PC-3 (cell line): ENCODE measurements at places on chromosomes 2 and 18.

DNA sequence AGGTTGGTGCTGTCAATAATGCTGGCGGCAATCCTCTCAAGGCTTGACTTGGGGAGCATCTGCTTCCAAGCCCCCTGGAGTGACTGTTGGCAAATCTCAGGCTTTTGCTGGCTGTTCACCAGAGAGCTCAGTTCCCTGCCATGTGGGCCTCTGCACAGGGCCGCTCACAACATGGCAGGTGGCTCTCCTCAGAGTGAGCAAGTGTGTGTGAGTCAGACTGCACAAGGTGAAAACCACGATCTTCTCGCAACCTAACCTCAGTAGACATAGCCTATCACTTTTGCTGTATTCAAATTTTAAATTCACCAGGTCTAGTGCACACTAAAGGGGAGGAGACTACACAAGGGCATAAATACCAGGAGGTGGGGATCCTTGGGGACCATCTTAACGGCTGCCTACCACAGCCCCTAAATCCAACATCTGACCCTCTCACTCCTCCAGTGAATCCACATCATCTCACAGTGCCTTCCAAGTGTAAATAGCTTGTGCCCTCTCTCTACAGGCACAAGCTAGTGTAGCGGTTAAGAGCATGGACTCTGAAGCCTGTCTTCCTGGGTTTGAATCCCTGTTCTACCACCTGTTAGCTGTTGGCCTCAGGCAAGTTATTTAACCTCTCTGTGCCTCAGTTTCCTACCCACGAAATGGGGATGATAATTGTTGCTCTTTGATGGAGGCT, 187.7 kb upstream of the CXCR4 start:
- DNase-seq, result no peak

DNA sequence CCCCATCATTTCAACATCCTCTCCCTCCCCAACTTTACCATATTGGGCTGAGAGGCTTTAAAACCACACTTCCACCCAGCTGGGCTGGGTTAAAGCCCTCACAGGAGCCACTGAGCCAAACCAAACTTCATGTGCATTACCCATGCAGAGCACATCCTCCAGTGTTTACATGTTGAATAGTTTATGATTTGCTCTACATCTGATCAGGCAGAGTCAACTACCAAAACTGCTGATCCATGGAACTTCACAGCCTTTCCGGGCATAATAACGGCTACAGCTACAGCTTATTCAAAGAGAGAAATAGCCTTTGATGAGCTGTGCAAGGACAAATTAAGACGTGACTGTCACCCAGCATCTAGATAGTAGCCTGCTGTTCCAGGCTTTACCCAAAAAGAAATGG, 39.0 kb downstream of the MAIP1 start:
- no peak for DNase-seq

GRCh38 chr2:73914667-73915066, 12.0 kb upstream of the DGUOK start:
- DNase-seq, result no peak

DNA sequence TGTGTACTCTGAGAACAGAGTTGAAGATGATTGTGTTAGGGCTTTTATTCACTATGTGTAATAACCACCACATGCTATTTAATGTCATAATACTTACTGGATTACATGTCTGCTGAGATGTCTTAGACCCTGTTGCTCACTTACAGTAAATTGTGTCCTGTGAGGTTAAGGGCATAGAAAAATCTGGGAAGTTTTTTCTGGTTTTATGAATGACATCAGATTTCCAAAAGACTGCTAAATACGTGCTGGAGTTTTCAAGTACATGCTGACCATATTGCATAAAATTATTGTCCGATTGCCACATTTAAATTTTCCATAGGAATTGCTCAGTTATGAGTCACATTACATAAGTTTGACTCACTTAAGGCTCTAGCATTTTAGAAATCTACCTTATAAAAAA, 96.7 kb upstream of the COL5A2 start:
- DNase-seq, result peak; percentile 94

GRCh38 chr18:71079606-71080005, 790.8 kb downstream of the SOCS6 start:
- no peak for DNase-seq

- DNase-seq, result peak; percentile 14
These were observed 197.5 kb upstream of the CHAC2 start for GRCh38 chr2:53569957-53570727.

- no peak for DNase-seq
These were observed 45.8 kb upstream of the PTPRM start for GRCh38 chr18:7521226-7521856.

DNA sequence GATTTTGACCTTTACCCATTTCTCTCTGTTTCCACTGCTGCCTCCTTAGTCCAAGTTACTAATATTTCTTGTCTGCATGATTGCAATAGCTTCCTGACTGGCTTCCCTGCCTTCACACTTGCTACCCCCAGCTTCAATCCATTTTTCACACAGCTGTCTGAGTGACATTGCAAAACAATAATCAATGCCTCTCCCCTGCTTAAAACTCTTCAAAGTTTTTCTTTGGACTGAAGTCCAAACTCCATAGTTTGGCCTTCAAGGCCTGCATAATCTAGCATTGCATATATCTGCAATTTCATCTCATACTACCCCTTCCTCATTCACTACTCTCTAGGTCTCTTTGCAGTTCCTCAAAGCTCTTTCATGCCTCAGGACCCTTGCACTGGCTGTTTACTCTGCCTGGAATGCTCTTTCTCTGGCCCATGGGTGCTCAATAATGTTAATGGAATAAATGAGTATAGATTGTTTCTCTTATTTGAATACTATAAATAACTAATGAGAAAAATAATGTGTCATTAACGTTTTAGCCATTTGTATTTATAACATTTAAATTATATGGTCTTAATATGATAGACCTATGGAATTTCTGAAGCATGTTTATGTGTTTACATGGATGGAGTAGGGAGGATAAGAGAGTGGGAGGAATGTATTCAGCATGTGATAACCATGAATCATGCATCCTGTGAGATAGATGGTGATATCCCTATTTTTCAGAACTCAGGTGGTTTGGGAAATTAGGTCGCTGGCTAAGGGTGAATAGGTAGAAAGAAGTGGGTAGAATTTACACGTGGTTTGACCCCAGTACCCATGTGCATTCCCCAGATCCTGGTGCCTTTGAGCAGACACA, 5.7 kb upstream of the TMEM178A start:
- DNase-seq, result peak; percentile 49

DNA sequence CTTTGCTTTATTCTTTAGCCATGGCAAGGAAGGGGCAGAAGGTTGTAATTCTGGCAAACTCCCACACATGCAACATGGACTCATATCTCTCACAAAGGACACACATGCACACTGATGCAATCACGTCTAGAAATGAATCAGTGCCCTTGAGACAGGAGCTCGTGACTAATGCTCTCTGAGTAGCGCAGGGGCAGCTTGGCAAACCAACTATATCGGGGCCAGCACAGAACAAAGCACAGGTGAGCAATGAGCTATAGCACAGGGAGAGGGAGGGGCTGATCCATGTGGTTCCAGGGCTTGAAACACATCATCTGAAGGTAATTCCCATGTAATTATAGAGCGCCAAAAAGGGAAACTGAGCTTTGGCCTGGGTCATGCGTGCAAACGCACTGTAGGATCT, 165.2 kb upstream of the KLF7 start:
- DNase-seq, result peak; percentile 97
